ENCODE measurements at places on chromosomes 3 and 15.

DNA sequence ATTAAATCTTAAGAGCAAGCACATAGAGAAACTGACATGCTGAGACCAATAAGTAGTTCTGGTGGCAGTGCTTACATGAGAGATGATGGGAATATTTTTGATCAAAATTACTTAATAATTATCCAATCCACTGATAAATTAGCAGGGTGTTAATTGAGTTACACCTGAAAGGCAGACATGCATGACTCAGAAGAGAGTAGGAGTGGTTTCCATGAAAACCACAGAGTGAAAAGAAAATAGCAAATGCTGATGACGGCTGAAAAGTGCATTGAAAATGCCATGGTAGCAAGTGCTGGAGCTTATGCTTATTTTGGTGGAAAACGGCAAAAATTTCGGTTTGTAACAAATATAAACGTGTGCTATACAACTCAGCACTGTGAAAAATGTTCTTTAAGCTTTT lies 267.8 kb upstream of the LRRN1 start:
- no peak for DNase-seq

DNA sequence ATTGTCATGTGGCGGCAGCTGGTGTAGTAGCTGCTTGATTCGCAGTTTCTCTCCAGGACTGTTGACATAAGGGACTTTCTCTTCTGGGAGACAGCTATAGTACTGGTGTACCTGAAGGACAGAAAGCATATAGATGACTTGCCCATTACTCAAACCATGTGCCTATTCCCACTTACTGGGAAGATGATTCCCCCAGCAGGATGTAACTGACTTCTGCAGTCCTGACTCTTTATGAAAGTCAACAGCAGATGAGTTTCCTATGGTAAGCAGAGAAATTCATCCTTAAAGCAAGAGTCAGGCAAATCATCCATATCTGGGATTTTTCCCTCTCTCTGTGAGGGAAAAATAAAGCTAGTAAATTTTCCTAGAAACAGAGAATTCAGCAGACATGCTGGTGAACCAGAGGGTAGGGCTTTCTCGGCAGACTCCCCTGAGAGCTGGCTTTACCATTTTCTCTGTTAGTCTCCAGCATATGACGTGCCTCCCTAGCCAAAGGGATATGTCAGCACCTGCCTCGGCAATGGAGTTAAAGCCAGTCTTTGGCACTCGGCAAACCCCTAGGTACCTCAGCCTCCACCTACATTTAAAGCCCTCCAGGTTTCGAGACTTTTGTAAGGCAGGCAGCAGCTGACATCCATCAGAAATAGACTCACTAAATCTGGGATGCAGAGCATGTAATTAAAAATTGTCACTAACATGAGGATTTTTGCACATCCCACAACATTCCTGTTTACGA lies 62.1 kb downstream of the PRICKLE2 start:
- no peak for DNase-seq

DNA sequence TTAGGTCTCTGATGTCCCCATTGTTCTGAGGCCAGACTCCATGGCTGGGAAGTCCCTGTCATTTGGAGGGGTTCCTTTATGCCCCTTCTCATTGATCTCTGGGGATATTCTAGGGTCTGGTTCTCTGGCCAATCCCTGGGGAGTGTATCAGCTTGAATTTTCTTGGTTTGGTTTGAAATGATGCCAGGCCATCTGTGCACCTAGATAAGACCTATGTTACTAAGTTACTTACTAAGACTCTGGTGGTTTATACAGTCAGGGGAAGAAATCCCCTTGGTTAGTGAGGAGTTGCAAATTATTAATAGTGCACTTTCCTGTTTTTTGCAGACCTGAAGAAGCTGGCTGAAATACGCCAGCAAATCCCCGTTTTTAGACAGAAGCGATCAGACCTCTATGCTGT lies 20.3 kb downstream of the NIT2 start:
- peak; percentile 19 for DNase-seq

DNA sequence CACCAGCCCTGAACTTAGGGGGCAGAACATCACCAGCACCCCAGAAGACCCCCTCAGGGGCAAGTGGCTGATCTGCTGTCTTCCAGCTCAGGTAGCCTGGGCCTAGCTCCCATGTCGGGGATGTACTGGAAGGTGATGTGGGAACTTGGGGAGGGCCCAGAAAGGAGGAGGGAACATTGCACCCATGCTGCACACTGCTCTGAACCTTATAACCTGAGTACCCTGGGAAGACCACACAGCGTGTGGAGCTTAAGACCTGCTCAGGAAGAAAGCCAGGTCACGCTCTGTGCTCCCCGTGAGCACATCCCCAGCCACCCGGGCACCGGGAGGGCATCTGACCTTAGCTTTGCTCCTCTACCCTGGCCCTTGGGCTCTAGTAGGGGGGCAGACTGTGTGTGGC lies 159.4 kb downstream of the ATP10A start:
- no peak for DNase-seq

- DNase-seq, result no peak
Observed at GRCh38 chr3:127824151-127824825, 2.0 kb upstream of the MGLL start.

GRCh38 chr3:72347819-72348319 lies 500.4 kb downstream of the SHQ1 start:
- DNase-seq, result peak; percentile 94
